H7 (cell line): ENCODE measurements at places on chromosomes 3 and 15.

GRCh38 chr15:42147431-42147735, 9.1 kb downstream of the PLA2G4F start:
- DNase-seq, result no peak

GRCh38 chr3:127697551-127698240, 24.9 kb downstream of the ABTB1 start:
- DNase-seq, result peak; percentile 87

DNA sequence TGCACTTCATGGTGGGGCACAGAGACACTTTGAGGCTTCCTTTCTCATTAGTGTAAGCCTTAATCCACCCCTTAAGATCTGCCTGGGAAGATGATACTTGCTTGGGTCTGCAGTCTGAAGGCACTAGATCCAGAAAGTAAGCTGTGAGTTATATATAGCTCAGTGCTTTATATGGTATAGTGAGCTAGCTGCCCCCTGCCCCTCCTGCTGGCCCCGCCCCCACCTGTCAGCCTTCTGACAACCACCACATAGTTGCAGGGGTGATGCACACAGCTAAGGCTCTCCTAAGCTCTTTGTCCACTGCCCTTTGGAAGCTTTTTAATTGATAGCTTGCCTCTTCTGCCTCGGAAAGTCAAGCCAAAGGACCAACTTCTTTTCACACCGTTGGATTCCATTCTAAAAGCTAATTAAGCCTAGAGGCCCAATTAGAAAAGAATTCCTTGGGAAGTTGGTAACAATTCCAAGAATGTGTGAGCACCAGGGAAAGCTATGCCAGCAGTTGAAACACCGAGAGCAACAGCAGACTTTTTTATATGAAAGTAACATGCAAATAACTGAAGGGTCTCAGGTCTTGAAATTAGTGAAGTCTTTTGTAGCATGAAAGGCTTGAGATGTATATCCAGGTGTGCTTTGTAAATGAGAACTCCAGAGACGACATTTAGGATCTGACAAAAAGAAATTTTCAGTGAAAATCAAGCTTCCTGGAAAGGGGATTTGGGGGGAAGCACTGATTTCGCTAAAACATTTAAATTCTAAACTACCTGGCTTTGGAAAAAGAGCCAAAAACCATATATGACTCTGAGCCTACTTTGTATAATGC, 2.3 kb downstream of the TPM1 start:
- DNase-seq, result peak; percentile 75

DNA sequence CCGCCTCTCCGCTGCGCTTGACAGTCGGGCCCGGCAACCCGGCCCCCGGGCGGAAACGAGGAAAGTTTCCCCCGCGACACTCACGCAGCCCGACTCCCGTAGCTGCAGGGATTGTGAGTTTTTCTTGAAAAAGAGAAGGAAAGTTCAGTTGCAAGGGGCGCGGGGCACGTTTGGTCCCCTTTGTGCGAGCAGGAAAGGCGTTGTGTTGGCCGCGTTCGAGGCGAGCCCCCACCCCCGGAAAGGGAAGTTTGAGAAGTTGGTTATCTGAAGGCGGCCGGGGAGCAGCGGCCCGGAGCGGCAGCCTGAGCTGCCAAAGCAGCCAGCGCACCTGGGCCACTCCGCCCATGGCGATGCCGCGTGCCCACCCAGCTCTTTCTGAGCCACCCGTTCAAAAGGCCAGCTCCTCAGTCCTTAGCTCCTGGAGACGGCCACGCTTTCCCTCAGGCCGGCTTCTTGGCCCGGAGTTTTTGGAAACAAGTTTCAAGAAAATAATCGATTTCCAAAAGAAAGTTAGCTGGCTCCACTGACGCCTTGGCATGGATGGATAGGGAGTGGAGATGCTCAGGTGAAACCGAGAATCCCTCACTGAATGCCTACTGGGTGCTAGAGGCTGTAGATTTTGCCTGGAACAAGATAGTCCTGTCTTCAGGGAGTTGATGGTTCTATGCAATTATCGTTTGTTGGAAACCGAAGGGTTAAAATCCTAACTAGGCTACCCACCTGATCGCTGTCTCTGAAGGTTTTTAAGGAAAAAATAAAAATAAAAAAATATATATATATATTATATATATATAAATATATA, 832 bp downstream of the TGFBR2 start:
- peak; percentile 75 for DNase-seq

DNA sequence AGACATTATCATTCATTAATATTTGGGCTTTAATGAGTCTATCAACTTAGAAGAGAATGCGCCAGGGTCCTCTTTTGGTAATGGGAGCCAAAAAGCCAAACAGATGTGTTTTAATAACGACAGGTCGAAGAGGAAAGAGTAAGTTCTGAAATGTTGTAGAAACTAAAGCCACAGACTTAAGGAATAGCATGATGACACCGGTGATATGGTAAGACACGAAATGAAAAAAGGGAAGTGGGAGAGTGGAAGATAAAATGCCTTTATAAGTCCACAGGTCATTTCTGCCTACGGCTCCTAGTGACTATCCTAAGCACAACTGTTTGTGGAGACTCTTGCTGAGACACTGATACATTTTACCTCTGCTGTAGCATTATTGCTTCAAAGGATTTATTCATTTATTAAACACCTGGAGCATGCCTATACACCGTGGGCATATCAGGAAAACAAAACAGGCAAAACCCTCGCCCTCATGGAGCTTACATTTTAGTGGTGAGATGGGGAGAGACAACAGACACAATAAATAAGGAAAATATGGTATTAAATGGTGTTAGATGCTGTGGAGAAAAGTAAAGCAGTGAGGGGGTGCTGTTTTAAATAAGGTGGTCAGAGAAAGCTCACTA, 11.7 kb upstream of the CD47 start:
- no peak for DNase-seq

DNA sequence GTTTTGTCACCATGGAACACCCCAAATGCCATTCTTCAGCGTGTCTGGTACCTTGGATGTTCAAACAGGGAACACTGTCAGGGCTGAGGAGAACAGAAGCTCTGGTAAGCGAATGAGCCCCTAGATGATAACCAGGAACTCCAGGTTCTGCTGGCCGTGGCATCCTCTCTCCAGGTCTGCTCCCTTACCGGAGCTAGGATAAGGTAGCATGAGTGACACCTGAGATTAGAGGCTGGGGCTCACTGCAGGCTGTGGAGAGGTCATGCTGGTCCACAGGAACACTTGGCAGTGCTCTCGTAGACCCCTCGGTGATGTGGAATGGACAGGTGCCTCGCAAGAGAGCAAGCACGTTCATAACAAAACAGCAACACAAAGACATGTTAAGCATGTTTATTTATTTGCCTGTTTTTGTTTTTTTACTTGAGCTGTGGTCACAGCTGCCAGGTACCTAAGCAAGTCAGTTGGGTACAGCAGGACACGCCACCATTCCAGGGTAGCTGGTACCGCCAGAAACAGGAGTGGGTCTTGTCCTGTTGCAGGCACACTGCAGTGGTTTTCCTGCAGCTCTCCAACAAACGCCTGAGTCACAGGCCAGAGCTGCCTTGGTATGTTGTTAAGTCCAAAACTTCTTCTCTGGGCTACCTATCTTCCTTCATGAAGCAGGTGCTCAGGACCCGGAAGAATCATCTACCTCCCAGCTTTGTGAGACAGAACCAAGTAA, 4.6 kb downstream of the RBM15B start:
- DNase-seq, result no peak

GRCh38 chr3:148229107-148229506, 468.6 kb upstream of the AGTR1 start:
- no peak for DNase-seq

DNA sequence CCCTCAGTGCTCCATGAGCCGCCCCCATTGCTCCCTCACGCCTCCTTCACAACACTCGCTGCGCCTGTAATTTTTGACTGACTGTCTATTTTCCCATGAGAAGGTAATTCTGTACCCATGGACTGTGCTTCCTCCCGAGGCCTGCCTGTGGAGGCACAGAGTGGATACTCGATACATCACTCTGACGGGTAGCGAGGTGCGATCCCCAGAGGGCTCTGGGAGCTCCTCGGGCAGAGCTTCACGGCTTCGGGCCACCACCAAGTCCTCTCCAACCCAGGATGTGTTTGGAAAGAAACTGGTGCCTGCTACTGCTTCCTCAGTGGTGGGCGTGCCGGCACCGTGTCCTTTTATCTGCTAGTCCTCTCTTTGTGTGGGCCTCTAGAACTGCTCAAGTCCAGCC, 108.6 kb upstream of the DLG1 start:
- DNase-seq, result peak; percentile 11

- peak; percentile 71 for DNase-seq
Observed at GRCh38 chr3:8555113-8555661, 53.6 kb downstream of the LMCD1 start.
